ENCODE measurements at places on chromosomes 2 and 18. TPM values are rescaled to one million over a fixed set of nuclear protein-coding genes. Genes with fewer than 3 reads are reported as not detected.

DNA sequence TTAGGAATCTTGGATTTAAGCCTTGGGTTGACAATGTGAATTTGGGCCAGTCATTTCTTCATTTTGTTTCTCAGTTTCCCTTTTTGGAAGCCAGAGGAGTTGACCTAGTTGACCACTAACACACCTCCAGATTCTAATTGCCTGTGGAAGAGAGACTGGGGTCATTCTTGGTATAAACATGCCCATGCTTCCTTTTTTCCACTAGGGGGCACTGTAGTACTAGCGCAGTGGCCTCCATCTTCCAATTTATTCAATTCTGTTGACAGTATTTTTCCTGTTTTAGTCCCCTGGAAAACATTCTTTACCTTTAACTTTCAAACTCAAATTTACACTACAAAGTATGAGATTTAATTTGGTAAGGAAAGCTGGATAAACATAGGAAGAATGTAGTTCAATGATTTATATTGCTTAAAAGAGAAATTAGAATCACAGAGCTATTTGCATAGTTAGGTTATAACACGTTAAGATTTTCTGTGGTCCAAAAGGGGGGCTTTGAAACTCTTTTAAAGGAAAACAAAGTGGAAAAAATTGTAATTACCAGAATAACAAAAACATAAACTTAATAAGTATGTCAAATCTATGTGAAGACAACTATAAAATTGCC, 57.5 kb upstream of the AGPS start:
- no peak overlapping the region for H3K27ac ChIP-seq
- DNase-seq, result peak; percentile 27
- H3K27me3 ChIP-seq, result no peaks in the 10 kb centered on the region
- peaks cover 8% of the 10 kb centered on the region for H3K4me1 ChIP-seq
- no peak overlapping the region for H3K4me3 ChIP-seq

DNA sequence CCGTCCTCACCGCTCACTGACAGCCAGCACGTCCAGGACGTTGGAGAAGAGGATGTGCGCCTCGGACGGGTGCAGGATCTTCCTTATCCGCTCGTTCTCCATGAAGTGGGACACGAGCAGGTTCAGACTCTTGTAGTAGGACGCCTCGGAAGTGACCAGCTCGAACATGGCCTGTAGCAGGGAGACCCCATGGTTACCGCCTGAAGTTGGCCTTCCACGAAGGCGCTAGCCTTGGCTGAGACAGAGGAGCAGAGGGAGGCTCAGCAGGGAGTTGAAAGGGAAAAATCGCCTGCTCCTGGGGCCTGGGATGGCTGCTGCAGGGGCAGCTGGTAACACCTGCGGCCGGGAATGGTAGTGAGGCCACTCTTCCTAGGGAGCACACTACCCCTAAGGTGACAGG, 24.7 kb downstream of the SNORC start:
- H3K27ac ChIP-seq, result no peak overlapping the region
- no peak overlapping the region for H3K4me3 ChIP-seq
- no peaks in the 10 kb centered on the region for H3K27me3 ChIP-seq
- no peak for DNase-seq

Gene MYCN
- 190 TPM for total RNA-seq

GRCh38 chr2:45843136-45843535, 191.7 kb downstream of the PRKCE start:
- no peak overlapping the region for H3K27ac ChIP-seq
- DNase-seq, result no peak
- H3K4me3 ChIP-seq, result no peak overlapping the region
- peaks cover 11% of the 10 kb centered on the region for H3K4me1 ChIP-seq
- H3K36me3 ChIP-seq, result no peaks in the 10 kb centered on the region

- H3K4me1 ChIP-seq, result no peaks in the 10 kb centered on the region
- DNase-seq, result no peak
- no peaks in the 10 kb centered on the region for H3K27me3 ChIP-seq
- H3K27ac ChIP-seq, result no peak overlapping the region
- H3K36me3 ChIP-seq, result no peaks in the 10 kb centered on the region
- no peak overlapping the region for H3K4me3 ChIP-seq
Measured at GRCh38 chr2:79393107-79393685, 119.7 kb upstream of the CTNNA2 start.

DNA sequence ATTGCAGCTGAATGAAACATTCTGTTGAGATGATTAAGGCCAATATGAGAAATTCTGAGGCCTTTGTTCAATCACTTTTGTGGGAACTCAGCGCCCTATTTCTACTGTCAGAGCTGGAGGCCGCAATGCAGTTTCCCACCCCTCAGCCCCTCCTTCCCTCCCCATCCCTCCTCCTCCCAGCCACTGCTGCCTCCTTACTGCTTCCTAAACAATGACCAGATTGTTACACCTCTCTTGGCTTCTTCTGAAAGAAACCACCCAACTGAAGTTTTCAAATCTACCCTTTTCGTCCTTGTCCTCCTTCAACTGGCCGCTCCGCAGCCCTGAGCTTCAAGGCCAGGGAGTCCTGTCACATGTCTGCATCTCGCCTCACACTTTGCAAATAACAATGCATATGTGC, 36.7 kb upstream of the MAPK4 start:
- no peaks in the 10 kb centered on the region for H3K4me1 ChIP-seq
- H3K4me3 ChIP-seq, result no peak overlapping the region
- H3K36me3 ChIP-seq, result no peaks in the 10 kb centered on the region
- DNase-seq, result no peak

Gene INHBB
- not detected for total RNA-seq

Gene NBEAL1
- total RNA-seq, result 8.9 TPM

Gene CFAP65
- total RNA-seq, result not detected

Data from SJCRH30 (cell line).